ENCODE measurements at places on chromosomes 13 and 19. TPM values are rescaled to one million over a fixed set of nuclear protein-coding genes. Genes with fewer than 3 reads are reported as not detected.

DNA sequence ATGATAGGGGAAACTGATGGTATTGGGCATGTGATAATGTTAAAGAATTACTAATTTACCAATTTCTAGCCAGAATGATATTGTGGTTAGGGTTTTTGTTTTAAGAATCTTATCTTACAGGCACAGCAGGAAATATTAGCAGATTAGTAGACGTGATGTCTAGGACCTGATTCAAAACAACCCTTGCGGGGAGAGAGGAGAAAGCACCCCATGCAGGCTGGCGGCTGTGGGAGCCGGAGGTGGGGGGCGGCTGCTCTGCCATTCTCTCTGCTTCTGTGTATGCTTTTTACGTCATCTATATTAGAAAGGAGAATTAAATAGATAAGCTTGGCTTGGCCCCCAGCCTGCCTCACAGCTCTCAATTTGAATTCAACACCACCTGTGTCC lies 41.5 kb downstream of the MLLT1 start:
- DNase-seq, result no peak
- H3K27ac ChIP-seq, result no peak overlapping the region
- H3K27me3 ChIP-seq, result no peaks in the 10 kb centered on the region
- no peak overlapping the region for H3K4me3 ChIP-seq
- no peaks in the 10 kb centered on the region for H3K36me3 ChIP-seq
- peaks cover 5% of the 10 kb centered on the region for H3K4me1 ChIP-seq

GRCh38 chr13:113400621-113401451 lies 36.9 kb upstream of the GRTP1 start:
- DNase-seq, result no peak
- H3K4me3 ChIP-seq, result no peak overlapping the region
- peaks cover 11% of the 10 kb centered on the region for H3K4me1 ChIP-seq

Gene KIR3DL2
- not detected for total RNA-seq

DNA sequence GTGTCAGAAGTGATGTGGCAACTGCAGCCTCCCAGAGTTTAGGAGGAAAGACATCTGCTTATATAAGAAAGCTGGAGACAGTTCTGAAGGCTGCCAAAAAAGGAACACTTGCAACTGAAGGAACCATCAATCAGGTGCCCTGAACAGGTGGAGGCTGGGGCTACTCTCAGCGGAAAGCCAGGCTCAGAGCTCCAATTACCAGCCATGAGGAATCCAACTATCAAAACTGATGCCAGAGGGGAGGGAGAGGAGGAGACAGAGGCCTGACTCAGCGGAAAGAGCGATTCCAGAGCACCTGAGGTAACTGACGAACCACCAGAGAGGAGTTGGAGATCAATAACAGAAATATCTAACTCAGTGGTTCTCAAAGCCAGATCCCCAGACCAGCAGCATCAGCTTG lies 24.3 kb downstream of the LEUTX start:
- no peak overlapping the region for H3K4me3 ChIP-seq
- H3K27me3 ChIP-seq, result peaks cover 10% of the 10 kb centered on the region
- H3K36me3 ChIP-seq, result no peaks in the 10 kb centered on the region
- DNase-seq, result no peak
- H3K4me1 ChIP-seq, result no peaks in the 10 kb centered on the region
- no peak overlapping the region for H3K27ac ChIP-seq
